ENCODE measurements at places on chromosomes 7 and 10. TPM values are rescaled to one million over a fixed set of nuclear protein-coding genes. Genes with fewer than 3 reads are reported as not detected.
A peak's percentile ranks its signal among the peaks of the same experiment; 100 is the strongest.

NRCAM gene
- 45.7 TPM for total RNA-seq

CNNM1 gene
- 0.73 TPM for total RNA-seq

MKRN1 gene
- 57.6 TPM for total RNA-seq

OPN4 gene
- not detected for total RNA-seq

TFR2 gene
- total RNA-seq, result 1.4 TPM

TAS2R41 gene
- total RNA-seq, result not detected

DNA sequence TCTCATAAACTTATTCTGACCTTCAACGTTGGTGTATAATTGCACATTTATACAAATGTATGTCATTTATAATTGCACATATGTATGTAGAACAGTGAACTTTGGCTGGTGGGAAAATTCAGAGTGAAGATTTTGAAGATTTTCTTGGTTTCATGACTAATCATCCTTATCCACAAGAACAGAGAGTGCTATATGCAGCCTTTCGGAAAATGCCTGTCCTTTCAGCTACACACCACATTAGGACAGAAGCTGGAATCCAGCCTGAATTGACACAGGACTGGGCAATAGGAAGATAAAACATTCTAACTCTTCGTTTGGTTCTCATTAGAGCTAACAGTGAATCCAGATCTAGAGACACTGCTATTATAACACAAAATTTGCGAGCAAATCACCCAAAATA is 166.2 kb downstream of the PDE1C start:
- H3K27me3 ChIP-seq, result peaks cover 64% of the 10 kb centered on the region
- no peak for DNase-seq
- H3K4me3 ChIP-seq, result no peak overlapping the region
- no peaks in the 10 kb centered on the region for H3K4me1 ChIP-seq

DNA sequence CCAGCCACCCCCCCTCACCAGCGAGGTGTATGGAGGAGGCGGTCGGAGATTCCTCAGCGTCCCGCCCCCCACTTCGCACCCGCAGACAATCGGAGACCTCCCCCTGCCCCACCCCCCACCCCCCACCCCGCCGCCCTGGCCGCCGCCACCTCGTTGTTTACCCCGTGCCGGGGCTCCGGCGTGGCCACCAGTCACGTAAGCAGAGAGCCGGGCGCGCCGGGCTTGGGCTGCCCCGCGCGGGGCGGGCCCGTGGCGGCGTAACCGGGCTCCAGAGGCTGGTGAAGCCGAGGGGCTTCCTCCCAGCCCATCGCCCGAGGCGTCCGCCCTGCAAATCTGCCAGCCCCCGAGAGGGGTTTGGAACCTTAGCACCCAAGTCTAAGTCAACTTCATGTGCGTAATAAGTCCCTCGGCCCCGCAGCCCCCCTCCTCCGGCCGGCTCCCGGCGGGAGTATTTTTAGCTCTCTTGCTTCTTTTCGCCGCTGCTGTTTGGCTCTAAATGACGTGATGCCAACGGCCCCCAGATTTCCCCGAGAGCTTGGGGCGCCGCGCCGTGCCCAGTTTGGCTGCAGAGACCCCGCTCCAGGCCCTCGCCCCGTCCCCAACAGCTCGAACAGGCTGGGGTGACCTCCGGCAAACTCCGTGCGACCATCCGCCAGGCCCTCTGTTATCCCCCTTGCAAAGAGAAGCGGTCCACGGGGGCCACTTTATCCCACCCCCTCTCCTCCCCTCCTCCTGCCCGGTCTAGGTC is 2.7 kb downstream of the MXI1 start:
- no peaks in the 10 kb centered on the region for H3K36me3 ChIP-seq
- H3K27me3 ChIP-seq, result no peaks in the 10 kb centered on the region
- peaks cover 11% of the 10 kb centered on the region for H3K4me1 ChIP-seq
- H3K27ac ChIP-seq, result peak overlapping the region; percentile 89
- DNase-seq, result peak; percentile 46

DNA sequence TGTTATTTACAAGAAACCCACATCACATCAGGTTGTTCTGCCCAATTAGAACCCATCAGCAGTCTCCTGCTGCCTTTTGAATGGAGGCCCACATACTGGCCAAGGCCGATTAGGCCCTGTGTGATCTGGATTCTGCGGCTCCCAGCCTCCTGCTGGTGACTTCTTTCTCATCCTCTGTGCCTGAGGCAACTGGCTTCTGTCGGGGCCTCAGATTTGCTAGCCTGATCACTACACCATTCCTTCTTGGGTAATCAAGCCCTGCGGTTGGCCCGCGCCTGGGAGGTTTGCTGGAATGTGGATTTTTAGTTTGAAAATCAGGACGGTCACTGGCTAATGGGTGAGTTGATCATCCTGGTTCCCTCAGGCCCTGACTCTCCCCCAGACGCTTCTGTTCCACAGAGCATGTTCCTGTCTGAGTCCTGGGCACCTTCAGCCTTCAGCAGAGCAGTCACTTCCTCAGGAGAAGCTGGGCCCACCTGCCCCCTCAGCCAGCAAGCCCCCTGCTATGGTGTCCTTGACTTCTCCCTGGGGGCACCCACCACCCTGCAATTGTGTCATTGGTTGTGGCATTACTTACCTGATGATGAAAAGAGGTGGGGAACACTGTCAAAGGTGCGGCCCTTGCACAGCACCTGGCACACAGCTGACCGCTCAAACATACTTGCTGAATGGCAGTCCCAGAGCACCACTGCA is 207.6 kb downstream of the PHTF2 start:
- H3K36me3 ChIP-seq, result no peaks in the 10 kb centered on the region
- no peak overlapping the region for H3K4me3 ChIP-seq
- H3K4me1 ChIP-seq, result no peaks in the 10 kb centered on the region

DNA sequence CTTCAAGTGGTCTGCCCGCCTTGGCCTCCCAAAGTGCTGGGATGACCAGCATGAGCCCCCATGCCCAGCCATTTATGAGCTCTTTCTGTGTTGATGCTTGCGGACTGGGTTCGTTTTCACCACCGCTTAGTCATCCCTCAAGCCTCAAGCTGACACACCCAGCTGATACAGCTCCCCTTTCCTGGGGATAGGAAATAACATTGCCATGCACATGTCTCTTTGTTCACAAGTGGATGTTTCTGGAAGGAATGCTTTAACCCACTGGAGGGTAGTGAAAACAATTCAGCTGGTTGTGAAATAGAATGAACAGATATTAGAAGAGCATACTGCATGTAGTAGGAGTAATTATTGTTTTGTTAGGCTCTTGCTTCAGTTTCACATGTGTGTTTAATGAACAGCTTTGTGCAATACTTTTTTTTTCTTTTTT is 8.5 kb upstream of the METTL27 start:
- peaks cover 7% of the 10 kb centered on the region for H3K4me1 ChIP-seq
- no peak overlapping the region for H3K4me3 ChIP-seq
- peak; percentile 49 for DNase-seq
- H3K27ac ChIP-seq, result no peak overlapping the region
- H3K36me3 ChIP-seq, result no peaks in the 10 kb centered on the region

DNA sequence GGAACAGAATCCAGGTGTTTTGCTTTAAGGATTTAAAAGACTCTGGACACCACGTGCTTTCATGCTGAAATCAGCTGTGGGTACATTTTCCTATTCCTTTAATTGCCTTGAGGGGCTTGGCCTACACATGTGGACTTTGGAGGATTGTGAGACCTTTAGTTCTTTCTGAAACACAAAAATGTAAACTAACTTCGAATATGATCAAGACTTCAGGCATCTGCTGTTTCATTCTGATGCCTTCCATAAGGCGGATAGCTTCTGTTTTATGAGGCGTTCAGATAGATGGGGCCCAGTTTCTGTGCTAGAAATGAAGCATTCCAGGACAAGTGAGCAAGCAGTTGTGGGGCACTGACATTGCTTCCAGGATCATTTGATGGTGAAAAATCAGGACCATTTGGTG is 1.5 kb upstream of the NOBOX start:
- H3K27ac ChIP-seq, result no peak overlapping the region
- H3K27me3 ChIP-seq, result no peaks in the 10 kb centered on the region
- H3K36me3 ChIP-seq, result no peaks in the 10 kb centered on the region
- H3K4me1 ChIP-seq, result no peaks in the 10 kb centered on the region
- no peak for DNase-seq

- no peak for DNase-seq
- H3K36me3 ChIP-seq, result no peaks in the 10 kb centered on the region
- no peak overlapping the region for H3K27ac ChIP-seq
- H3K27me3 ChIP-seq, result peaks cover 80% of the 10 kb centered on the region
- H3K4me1 ChIP-seq, result no peaks in the 10 kb centered on the region
These were observed 701.5 kb downstream of the SORCS3 start for GRCh38 chr10:105342606-105343005.

DNA sequence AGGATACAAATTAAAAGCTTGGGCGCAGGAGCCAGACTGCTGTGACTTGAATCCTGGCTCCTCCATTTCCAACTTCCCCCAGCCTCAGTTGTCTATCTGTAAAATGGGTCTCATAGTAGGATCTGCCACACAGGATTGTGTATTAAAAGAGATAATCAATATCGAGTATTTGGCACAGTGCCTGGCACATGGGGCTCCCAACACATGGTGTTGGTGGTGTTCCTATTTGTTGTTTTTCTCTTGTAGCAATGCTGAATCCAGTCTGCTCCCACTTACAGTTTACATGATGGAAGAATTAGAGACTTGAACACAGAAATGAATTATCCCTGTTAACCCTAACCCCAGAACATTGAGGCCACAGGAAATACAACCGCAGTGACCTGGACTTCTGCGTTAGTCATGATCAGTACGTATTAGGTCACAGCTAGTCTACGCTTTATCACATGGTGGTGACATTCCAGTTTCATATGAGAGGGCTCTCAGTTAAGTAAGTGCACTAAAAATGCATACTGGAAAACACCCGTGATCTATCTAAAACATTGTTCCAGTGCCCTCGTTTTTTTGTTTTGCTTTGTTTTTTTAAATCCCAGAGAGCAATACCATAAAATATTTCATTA is 169.5 kb upstream of the KLF14 start:
- DNase-seq, result no peak
- H3K27ac ChIP-seq, result peak overlapping the region; percentile 59
- H3K4me3 ChIP-seq, result no peak overlapping the region

- no peaks in the 10 kb centered on the region for H3K36me3 ChIP-seq
- no peak overlapping the region for H3K27ac ChIP-seq
- no peak for DNase-seq
- no peaks in the 10 kb centered on the region for H3K4me1 ChIP-seq
These were observed 59.5 kb upstream of the ELN start for GRCh38 chr7:73968487-73968886.

DNA sequence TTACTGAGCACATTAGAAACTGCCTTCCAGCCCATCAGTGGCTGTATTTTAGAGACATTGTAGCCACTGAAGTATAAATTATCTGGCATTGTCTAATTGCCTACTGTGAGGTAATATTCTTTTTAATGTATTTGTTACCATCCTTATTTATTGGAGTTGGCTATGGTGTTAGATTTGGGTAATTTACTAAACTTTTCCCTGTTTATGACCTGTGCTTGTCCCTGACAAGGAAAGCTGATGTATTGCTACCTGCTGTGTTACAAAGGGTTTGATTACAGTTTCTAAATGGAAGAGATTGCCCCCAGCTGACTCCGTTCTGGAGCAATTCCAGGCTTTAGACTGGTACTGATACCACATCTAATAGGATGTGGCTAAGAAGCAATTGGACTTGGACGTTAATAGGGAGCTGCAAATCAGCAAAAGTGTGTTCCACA is 12.3 kb upstream of the ASCC1 start:
- no peaks in the 10 kb centered on the region for H3K27me3 ChIP-seq
- peaks cover 29% of the 10 kb centered on the region for H3K4me1 ChIP-seq
- H3K4me3 ChIP-seq, result no peak overlapping the region
- H3K36me3 ChIP-seq, result peaks cover 12% of the 10 kb centered on the region
- no peak overlapping the region for H3K27ac ChIP-seq
- DNase-seq, result no peak

DNA sequence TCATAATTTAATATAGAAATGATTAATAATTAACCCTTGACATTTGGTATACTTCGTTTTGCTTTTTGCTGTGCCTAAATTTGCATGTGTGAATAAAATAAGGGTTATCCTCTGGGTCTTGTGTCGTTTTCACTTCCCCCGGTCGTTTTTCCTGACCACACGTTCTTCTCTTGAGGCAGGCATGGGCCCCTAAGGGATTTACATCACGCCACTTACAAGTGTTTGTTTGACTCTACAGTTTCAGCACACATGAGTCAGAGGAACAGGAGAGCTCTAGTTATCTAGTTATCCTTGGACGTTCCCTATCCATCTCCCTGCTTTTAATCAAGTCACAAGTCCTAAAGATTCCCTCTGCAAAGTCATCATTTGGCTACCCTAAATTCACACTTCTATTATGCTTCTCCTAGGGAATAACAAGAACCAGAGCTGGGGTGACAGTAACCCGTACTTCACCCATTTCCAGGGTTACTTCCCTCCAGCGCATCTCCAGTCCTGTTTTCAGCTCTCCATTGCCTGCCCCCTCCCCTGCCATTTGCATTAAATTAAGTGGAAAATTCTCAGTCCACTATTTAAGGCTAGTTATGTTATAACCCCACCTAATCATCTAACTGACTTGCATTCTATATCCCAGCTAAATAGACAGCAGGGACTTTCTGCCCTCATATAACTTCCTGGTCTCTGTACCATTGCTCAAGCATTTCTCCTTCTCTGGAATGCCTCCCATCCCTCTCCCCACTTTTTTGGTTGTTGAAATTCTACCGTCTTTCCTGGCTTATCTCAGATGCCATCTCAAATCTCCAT is 206.9 kb downstream of the PTEN start:
- no peaks in the 10 kb centered on the region for H3K27me3 ChIP-seq
- H3K4me3 ChIP-seq, result no peak overlapping the region
- DNase-seq, result no peak

DNA sequence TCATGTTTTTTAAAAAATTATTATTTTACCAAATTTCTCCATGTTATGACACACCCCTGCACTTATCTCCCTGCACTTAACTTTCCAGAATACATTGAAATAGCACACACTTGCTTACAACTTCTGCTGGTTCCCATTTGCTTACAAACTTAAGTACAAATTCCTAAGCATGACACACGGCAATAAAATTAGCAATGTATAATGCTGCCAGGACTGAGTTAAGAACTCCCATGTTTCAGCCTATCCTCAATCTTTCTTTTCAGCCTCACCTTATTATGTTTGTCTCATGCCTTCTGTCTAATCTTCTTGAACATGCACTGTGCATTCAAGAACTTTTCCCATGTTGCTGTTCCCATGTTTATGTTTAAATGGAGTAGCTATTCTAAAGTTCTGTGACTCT is 40.8 kb downstream of the PRPS1L1 start:
- no peaks in the 10 kb centered on the region for H3K4me1 ChIP-seq
- DNase-seq, result peak; percentile 44
- no peaks in the 10 kb centered on the region for H3K27me3 ChIP-seq
- H3K27ac ChIP-seq, result no peak overlapping the region

- H3K27me3 ChIP-seq, result no peaks in the 10 kb centered on the region
- H3K27ac ChIP-seq, result no peak overlapping the region
- no peak for DNase-seq
- no peak overlapping the region for H3K4me3 ChIP-seq
These were observed 40.6 kb upstream of the HBP1 start for GRCh38 chr7:107128217-107128616.

- H3K27me3 ChIP-seq, result no peaks in the 10 kb centered on the region
- no peaks in the 10 kb centered on the region for H3K36me3 ChIP-seq
- no peak overlapping the region for H3K27ac ChIP-seq
- no peaks in the 10 kb centered on the region for H3K4me1 ChIP-seq
- no peak overlapping the region for H3K4me3 ChIP-seq
- no peak for DNase-seq
These were observed 12.0 kb downstream of the SFTPD start for GRCh38 chr10:79936625-79937615.

- no peaks in the 10 kb centered on the region for H3K36me3 ChIP-seq
- no peaks in the 10 kb centered on the region for H3K27me3 ChIP-seq
- no peak overlapping the region for H3K27ac ChIP-seq
- no peak overlapping the region for H3K4me3 ChIP-seq
- DNase-seq, result no peak
These were observed 189.5 kb upstream of the LYZL1 start for GRCh38 chr10:29099415-29099814.

- no peak for DNase-seq
- no peak overlapping the region for H3K27ac ChIP-seq
- H3K4me1 ChIP-seq, result peaks cover 9% of the 10 kb centered on the region
These were observed 11.7 kb upstream of the CDK14 start for GRCh38 chr7:90584378-90584777.
